ENCODE measurements at places on chromosomes 4 and X. TPM values are rescaled to one million over a fixed set of nuclear protein-coding genes. Genes with fewer than 3 reads are reported as not detected.

GRCh38 chrX:17411205-17411604 lies 36.2 kb downstream of the NHS start:
- no peak for DNase-seq

GRCh38 chr4:77600521-77601451 lies 4.8 kb upstream of the CXCL13 start:
- peak; percentile 41 for DNase-seq

DNA sequence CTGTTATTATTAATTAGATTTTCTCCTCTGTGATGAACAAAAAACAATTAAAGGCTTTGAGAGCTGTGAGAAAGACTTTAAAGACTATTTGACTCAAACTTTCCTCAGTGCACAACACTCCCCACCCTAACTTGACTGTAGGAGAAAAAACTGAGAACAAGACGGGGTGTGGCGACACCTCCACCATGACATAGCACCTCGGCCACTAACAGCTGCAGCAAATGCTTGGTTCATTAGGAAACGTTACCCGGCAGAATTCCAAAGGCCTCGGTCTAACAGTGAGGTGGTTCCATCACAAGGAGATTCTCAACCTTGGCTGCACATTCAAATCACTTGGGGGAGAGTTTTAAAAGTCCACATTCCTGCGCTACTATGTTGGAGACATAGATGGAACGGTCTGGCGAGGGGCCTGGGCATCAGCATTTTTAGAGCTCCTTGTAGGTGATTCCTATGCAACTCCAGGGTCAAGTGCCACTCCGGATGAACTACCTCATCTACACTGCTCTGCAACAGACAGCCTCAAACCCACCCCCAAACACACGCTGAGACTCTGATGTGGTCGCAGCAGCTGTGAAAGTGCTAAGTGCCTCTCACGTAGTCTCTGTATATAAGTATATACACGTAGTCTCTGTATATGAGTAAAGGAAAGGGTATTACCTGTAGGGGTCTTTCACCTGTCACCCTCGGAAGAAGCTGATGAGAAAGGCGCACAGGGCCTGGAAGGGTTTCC lies 1.0 kb downstream of the FGFBP2 start:
- DNase-seq: peak; percentile 45

Gene CENPU
- 85.5 TPM for total RNA-seq

DNA sequence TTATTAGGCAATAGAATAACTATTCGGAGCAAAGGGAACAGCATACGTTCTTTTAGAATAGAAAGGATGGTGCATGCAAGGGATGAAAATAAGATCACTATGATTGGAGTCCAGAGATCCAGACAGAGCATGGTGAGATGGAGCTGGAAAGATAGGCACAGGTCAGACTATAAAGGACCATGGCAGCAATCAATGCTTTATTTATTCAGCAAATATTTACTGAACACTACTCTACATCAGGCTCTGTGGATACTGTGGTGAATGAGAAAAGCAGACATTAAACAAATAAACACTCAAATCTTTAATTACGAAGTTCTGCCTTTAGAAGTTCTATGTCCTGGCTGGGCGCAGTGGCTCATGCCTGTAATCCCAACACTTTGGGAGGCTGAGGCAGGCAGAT lies 44.7 kb upstream of the ACSL4 start:
- DNase-seq: no peak

Gene NR0B1
- total RNA-seq: not detected

Measured in LHCN-M2 (cell line).